ENCODE measurements at places on chromosomes 4 and X.

GRCh38 chrX:7330556-7330955 lies 182.6 kb upstream of the PUDP start:
- no peak for DNase-seq

DNA sequence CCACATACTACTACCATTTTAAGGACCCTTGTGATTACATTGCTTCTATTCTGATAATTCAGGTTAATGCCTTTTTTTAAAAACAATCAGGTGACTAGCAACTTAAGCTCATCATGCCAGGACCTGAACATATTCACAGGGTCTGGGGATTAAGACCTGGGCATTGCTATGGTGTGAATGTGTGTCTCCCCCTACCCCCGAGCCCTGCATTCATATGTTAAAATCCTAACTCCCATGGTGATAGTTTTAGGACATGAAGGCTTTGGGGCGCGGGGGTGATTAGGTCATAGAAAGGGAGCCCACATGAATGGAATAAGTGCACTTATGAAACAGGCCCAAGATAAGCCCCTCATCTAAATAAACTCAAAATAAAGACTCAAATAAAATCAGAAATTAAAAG lies 734.4 kb upstream of the PABPC4L start:
- no peak for DNase-seq

- DNase-seq: no peak
Measured at GRCh38 chr4:102736636-102737549, 23.9 kb downstream of the MANBA start.

GRCh38 chr4:165631912-165632311 lies 241.1 kb upstream of the TLL1 start:
- no peak for DNase-seq

GRCh38 chr4:145278341-145279121 lies 98.1 kb upstream of the OTUD4 start:
- DNase-seq: no peak

- DNase-seq: no peak
Measured at GRCh38 chrX:9532349-9532748, 67.5 kb downstream of the TBL1X start.

DNA sequence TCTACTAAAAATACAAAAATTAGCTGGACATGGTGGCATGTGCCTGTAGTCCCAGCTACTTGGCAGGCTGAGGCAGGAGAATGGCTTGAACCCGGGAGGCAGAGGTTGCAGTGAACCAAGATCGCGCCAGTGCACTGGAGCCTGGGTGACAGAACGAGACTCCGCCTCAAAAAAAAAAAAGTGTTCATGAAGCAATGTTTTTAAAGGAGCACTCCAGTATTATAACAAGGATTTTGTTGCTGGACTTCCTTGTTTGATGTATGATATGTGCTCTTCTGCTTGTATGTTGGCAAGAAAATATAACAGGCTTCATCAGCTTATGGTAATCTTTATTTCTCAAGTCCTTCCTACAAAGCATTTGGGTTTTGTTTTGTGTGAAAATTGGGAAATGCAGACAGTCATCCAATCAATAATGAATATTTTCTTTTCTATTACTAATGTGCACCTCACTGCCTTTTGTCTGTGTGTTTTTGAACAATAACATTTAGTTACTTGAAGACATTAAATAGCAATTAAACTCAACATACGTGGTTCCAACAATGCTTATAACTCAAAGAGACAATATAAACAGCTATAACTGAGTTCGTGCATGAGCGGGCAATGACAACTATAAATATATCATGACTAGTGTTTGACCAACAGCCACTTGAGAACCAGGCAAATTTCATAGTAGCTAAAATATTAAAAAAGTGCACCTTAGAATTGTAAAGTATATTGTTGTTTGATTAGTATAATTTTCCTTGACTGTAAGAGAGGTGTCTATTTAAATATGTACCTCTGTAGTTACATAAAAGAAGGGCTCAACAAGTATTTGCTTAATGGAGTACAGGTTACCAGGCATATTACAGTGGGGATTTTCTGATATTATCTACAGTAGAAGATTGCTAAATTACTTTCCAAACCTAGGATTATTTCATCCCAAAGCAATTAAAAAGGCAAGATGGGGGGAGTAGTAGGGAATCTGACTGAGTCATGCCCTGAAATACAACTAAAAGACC lies 210.7 kb downstream of the PPP3CA start:
- no peak for DNase-seq

GRCh38 chrX:81876437-81876836 lies 674.5 kb downstream of the SH3BGRL start:
- no peak for DNase-seq

DNA sequence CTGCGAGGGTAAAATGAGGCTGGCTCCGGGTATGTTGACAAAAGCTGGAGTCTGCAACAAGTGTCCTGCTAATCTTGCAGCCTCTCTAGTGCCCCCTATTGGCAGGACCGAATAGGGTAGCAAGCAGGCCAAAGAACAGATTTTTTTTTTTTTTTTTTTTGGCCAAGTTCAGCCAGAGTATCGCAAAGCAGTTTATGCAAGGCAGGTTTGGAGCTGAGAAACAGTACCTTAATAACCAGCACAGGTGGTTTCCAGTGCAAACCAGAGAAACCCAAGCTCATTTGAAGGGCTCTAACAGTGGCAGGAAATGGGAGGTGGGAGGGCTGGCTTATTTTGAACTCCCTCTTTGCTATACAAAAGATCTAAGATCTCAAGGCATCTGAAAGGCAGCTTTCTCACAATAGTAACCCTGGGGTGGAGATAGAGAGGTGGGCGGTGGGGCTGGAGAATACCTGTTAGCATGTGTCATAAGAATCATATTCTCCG lies 38.2 kb upstream of the OCIAD2 start:
- DNase-seq: no peak

DNA sequence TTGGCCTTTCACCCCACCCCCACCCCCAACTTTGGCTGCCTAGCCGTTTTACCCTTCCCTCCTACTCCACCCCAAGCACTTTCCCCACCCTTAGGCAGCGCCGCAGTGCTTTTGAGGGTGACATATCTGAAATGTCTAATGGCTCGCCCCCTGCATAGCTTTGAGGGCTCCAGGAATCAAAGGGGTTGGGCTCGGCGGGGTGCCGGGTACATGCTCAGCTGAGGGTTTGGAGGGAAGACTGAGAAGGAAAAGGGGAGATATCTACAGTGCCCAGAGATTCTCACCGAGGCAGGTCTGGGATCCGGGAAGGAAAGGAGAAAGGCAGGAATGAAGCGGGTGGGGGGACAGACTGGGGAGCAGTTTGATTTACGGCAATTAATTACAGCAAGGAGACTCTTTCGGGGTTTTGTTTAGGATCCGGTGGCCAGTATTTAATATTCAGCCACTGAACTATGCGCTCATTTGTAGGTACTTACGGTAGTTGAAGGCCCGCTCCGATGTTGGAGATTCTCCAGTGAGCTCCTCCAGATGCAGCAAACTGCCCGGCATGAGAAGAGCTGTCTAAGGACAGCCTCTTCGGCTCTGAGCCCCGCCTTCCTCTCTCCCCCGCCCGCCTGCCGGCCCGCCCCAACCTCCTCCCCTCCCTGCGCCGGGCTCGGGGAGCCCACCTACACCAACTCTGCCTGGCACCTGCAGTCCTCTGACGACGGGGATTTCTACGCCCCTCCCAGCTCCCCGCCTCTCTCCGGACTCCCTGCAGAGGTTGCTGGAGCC lies at the start of gene IGSF1:
Gene IGSF1 (minus strand): TSS at position 569 of the 774 bp plus-strand sequence. CDS start 2,632 bp downstream, outside the sequence.
- no peak for DNase-seq

- no peak for DNase-seq
Measured at GRCh38 chrX:131801911-131802310, 221.2 kb upstream of the STK26 start.

- no peak for DNase-seq
Measured at GRCh38 chrX:53048169-53049126, at the start of gene GPR173. Gene GPR173 (plus strand): TSS chrX:53048789. CDS start chrX:53076622, 27,833 bp downstream.

All from MV-4-11 (cell line).